ENCODE measurements at places on chromosomes 6 and 20.

DNA sequence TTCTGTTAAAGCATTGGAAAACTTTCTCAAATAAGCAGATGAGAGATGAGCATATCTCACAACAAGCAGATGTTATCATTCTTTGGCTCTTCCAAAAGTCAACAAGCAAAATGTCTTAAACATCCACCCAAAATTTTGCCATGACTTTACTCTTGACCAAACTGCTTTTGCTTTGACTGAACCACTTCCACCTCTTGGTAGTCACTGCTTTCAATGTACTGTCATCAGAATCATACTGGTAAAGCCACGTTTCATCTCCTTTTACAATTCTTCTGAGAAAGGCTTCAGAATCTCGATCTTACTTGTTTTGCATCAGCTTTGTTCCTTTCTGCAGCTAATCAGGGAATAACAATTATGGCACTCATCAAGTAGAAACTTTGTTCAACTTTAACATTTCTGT, 498.5 kb upstream of the GJE1 start:
- DNase-seq = no peak

GRCh38 chr6:167829513-167829912, 2.8 kb downstream of the AFDN start:
- no peak for DNase-seq

- DNase-seq = no peak
Observed at GRCh38 chr6:78379982-78380381, 487.4 kb upstream of the IRAK1BP1 start.

DNA sequence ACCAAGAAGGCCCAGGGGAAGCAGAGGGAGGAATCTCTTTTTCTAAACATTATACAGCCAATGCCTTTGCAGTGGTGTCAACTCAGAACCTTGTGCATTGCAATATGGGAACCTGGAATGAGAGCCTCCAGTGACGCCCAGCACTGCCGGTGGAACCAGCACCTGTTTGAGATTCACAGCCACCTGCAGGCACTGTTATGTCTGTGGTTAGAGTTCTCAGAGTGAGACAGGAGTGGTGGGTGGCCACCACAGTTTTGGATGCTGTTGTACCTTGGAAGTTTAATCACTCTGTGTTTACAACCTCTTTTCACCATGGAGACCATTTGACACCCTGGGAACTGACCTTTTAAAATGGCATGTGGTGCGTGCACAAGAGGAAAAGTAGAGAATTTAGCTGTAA, 185.3 kb upstream of the KCNG1 start:
- no peak for DNase-seq

GRCh38 chr6:75481936-75482593, 11.5 kb downstream of the FILIP1 start:
- DNase-seq = no peak

- no peak for DNase-seq
Observed at GRCh38 chr6:166751051-166751595, 124.1 kb upstream of the RPS6KA2 start.

- no peak for DNase-seq
Observed at GRCh38 chr6:32096087-32096393, 13.1 kb downstream of the TNXB start.

DNA sequence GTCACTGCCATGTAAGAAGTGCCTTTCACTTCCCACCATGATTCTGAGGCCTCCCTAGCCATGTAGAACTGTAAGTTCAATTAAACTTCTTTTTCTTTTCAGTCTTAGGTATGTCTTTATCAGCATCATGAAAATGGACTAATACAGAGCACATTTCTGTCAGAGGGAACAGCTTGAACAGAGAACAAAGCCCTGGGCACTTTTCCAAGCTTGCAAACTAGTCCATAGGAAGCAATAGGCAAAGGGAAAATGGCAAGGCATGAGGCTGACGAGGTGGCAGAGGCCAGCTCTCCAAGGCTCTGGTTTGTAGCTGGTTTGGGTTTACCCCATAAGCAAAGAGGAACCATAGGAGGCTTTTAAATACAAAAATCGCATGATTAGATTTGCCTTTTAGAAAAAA, 185.1 kb upstream of the HDDC2 start:
- DNase-seq = no peak

- no peak for DNase-seq
Observed at GRCh38 chr6:2751871-2752270, 1.1 kb upstream of the MYLK4 start.

DNA sequence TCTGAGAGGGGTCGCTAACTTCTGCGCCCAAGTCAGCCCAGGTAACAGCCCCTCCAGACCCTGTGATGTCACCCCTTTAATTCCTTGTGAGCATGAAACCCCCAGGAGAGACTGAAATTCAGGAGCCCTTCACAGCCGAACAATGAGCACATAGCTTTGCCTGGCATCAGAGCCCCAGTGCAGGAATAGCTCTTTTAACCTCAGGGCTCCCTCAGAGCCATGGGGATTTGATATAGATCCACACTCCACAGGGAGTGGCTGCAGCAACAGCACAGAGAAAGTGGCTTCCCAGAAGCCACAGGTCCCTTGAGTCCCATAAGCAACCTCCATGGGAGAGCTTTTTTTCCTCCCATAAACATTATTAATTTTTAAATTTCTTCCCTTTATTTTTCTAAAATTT, 150.0 kb upstream of the MARCKS start:
- DNase-seq = no peak

DNA sequence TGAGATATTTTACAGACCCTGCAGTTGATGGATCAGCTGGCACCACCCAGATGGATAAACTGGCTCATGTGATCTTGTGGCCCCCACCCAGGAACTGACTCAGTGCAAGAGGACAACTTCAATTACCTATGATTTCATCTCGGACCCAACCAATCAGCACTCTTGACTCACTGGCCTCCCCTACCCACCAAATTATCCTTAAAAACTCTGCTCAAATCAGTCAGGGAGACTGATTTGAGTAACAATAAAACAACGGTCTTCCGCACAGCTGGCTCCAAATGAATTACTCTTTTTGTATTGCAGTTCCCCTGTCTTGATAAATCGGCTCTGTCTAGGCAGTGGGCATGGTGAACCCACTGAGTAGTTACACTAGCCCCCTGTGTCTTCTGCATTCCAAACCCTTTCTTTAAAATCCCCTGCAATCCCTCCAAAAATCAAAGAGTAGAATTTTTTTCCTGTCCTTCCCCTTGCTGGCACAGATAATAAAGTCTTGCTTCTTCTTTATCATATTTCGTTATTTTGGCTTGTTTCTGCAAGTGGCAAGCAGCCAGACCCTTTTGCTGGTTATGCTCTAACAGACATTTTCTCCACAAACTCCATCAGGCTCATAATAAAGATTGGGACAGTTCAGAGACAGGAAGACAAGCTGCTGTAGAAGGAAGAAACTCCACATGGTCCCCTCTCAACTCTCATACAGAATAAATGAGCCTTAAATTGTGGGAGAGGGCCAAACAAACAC, 48.3 kb downstream of the OR2B6 start:
- DNase-seq = no peak

DNA sequence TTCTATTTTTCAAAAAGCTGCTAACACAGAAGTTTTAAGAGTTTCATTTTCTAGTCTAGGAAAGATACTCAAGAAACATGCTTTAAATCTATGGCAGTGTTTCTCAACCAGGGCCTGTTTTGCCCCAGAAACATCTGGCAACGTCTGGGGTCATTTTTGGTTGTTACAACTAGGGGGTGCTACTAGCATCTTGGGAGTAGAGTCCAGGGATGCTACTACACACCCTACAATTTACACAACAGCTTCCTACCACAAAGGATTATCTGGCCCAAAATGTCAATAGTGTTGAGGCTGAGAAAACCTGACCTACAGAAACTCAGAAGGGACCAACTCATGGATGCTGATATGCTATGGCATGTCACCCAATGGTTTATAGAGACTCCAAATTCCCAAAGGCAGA, 24.4 kb downstream of the SERAC1 start:
- no peak for DNase-seq

GRCh38 chr6:17446713-17447112, 53.3 kb downstream of the CAP2 start:
- no peak for DNase-seq

GRCh38 chr6:116326181-116326671, 44.5 kb upstream of the DSE start:
- DNase-seq = no peak

GRCh38 chr20:11556410-11556809, 361.3 kb upstream of the BTBD3 start:
- no peak for DNase-seq

GRCh38 chr6:157660414-157660813, 162.6 kb upstream of the SNX9 start:
- no peak for DNase-seq

- no peak for DNase-seq
Observed at GRCh38 chr6:753486-753885, 60.5 kb upstream of the EXOC2 start.

- DNase-seq = no peak
Observed at GRCh38 chr6:87682310-87682709, 19.7 kb downstream of the AKIRIN2 start.

- DNase-seq = peak; percentile 47
Observed at GRCh38 chr20:36572701-36573102, 695 bp upstream of the TGIF2 start.

GRCh38 chr6:121504227-121504626, 68.8 kb downstream of the GJA1 start:
- no peak for DNase-seq

- DNase-seq = no peak
Observed at GRCh38 chr6:40923326-40923725, 115.7 kb downstream of the UNC5CL start.

- no peak for DNase-seq
Observed at GRCh38 chr6:133749427-133749826, 139.5 kb upstream of the TCF21 start.

- no peak for DNase-seq
Observed at GRCh38 chr6:156598071-156598854, 178.9 kb upstream of the ARID1B start.

DNA sequence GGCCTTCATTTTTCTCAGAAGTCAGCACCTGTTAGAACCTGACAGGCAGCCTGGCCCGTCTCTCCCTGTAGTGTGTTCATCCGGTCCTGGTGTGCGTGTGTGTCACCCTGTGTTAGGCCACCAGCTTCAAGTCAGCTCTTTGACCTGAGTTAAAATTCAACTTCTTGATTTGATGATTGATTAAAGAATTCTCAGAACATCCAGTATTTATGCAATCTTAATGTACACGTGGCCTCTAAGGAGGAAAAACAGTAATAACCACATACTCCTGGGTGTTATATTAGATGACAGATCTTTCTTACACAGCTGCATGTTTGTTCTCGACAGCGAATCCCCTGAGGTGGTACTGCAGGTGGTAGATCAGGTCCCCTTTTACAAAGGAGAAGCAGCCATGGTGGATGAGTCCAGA, 19.1 kb upstream of the TMEM217 start:
- DNase-seq = no peak

- no peak for DNase-seq
Observed at GRCh38 chr20:15836634-15837033, 736.6 kb downstream of the KIF16B start.

GRCh38 chr6:158799051-158799792, 19.9 kb downstream of the EZR start:
- DNase-seq = no peak

- no peak for DNase-seq
Observed at GRCh38 chr6:24492475-24492874, 2.3 kb upstream of the ALDH5A1 start.

DNA sequence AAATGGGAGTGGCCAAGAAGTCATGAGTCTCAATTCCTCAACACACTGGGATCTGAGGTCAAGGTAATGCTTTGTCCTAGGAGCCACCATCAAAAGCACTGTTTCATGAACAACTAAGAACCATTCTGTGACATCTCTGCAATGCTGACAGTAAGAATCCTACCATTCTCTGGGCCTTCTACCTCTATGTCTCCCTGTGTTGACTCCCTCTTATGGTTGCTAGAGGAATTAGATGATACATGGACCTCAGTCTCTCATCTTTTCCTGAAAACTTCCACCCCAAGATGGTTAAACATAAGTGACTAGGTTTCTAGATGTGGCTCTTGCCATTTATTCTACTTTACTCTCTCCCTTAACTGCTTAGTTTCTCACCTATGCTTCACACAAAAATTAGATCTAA, 9.1 kb downstream of the MTRF1L start:
- no peak for DNase-seq

DNA sequence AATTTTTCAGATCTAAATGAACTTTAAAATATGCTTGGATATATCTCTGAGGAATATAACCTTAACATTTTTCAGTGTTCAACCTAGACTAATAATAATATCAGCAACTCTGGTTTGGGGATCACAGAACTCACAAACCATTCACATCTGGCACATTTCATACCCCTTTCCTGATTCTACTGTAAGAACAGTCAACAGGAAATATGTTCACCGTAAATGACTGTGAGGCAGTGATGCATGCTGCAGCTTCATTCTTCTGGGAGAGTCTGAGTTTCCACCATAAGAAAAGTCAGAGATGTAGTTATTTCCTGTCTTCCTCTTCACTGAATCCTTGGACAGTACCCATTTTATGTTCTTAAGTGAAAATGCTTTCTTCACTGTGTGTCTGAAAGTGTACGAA, 134.2 kb upstream of the IFNGR1 start:
- no peak for DNase-seq

DNA sequence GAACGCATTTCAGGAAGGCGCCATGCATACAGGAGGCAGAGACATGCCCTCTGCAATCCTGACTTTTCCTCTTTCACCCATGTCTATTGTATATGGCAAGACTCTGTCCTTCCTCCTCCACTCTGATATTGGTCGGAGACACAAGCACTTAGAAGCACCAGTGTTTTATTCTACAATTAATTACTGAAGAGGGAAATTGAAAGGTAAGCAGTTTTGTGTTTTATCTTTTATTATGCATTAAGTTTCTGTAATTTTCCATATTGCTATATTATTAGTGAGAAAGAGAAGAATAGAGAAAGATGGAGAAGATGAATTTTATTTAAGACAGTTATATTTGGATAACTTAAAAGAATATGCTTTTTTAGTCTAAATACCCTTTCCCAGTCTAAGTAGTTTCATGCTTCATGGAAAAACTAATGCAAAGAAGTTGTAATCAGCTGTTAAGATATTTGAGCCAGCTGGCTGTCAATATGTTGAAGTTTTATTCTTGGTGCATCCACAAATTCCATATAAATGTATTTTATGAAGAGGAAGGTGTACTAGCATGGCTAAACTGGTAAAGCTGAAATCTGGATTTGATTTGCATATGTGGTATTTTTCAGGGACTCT, 13.6 kb downstream of the ARID1B start:
- DNase-seq = no peak

GRCh38 chr6:11494786-11495564, 42.6 kb upstream of the TMEM170B start:
- DNase-seq = no peak

DNA sequence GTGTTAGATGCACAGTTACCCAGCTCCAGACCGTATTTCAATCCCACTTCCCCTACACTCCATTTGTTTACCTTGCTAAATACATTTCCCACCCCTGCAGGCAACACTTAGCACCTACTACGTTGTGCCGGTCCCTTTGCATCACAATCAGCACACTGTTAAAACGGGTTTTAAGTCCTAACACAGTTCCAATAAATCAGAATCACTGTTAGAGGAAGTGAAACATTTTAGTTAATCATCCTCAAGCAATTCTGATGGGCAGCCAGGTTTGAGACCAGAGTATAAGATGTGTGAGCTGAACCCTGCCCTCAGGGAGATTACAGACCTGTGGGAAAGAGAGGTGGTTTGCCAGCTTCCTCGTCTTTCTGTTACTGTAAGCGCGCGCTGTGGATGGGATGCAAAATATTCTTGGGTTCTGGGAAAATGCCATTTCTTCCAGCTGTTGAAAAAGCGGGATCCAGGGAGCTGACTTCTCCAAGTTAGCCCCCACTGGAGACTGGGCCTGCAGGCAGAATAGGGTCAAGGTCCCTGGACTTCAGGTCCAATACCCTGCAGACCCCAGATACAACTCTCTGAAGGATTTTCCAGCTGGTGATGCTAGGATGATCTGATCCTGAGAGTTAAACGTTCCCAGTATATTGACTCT, 3.1 kb downstream of the ZCCHC3 start:
- DNase-seq = no peak
